Small intestine (tissue), 16 donors: ENCODE measurements at places on chromosomes 12 and 14.
A peak's percentile ranks its signal among the peaks of the same experiment; 100 is the strongest.

- DNase-seq = no peak
Observed at GRCh38 chr12:58774731-58775130, 145.6 kb downstream of the LRIG3 start.

DNA sequence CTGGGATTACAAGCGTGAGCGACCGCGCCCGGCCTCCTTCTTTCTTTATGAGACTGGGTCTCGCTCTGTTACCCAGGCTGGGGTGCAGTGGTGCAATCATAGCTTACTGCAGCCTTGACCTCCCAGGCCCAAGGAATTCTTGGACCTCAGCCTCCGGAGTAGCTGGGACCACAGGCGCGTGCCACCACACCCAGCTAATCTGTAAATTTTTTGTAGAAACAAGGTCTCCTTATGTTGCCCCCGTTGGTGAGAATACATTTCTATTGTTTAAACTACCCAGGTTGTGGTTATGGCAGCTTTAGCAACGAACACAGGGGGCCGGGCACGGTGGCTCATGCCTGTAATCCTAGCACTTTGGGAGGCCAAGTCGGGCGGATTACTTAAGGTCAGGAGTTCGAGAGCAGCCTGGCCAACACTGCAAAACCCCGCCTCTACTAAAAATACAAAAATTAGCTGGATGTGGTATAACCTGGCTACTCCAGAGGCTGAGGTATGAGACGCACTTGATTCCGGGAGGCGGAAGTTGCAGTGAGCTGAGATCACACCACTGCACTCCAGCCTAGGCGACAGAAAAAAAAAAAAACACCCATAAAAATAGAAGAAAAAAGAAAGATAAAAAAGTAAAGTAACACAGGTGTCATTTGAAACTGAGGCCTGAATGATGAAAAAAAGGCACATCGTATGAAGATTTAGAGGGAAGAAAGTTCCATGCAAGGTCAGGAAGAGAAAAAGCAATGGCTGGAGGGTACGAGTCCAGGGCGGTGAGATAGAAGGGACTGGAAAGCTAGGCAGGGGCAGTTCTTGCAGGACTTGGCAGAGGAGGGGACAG is 977 bp upstream of the TMEM120B start:
- no peak for DNase-seq

DNA sequence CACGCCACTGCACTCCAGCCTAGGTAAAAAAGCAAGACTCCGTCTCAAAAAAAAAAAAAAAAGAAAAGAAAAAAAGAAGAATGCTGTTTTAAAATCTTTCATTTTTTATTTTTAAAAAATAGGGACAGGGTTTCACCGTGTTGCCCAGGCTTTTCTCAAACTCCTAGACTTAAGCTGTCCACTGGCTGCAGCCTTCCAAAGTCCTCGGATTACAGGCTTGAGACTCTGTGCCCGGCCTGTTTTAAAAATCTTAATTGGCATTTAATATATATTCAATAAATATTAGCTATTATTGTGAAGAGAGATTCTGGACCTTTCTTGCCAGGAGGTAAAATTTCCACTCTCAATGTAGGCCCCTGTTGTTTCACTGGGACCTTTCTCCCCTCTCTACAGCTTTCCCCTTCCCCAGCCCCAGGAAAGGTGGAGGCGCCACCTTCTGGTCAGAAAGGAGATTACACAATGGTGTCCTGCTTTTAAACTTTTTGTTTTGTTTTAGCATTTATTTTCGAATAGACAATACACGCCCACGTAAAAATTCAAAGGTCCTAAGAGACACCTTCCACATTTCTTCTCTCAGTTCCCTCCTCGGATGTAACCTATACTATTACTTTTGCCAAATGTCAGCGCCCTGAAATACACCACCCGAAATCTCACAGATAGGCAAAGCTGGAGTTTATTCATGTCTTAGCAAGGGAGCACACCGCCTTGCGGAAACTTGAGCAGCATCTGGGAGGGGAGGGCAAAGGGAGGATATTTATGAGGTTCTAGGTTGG is 23.8 kb upstream of the PHC1 start:
- peak; percentile 75 for DNase-seq

DNA sequence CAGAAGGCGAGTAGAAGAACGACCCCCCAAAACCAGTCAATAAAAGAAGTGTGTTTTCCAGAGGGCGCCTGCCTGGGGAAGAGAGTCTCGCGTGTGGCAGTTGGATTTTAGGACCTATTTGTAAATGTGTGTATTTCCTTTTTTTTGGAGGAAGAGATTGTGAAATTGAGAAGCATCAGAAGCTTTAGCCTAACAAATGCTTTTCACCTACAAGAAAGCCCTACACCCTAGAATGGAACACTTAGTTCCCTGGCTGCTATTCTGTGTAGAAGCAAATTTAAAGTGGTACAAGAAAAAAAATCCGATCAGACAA is 1.3 kb downstream of the RCOR1 start:
- no peak for DNase-seq

- DNase-seq = no peak
Observed at GRCh38 chr12:26488351-26488750, 293.0 kb downstream of the SSPN start.

DNA sequence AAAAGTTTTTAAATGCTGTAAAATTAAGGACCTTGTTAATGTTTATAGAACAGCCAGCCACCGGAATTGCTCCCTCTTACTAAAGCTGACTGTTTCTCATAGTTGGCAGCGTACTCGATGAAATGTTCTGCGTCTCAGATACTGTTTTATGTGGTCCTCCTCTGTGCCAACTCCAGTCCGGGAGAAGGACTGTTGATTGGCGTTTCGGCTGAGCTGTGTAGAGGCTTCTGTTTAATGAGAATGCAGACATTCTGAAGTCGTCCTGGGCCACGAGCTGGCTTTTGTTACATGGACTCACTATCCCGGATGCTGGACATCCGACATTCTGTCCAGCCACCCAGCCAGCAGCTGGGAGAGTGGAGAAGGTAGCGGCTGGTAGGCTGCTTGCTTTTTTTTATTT is 75.4 kb downstream of the WDR20 start:
- no peak for DNase-seq

DNA sequence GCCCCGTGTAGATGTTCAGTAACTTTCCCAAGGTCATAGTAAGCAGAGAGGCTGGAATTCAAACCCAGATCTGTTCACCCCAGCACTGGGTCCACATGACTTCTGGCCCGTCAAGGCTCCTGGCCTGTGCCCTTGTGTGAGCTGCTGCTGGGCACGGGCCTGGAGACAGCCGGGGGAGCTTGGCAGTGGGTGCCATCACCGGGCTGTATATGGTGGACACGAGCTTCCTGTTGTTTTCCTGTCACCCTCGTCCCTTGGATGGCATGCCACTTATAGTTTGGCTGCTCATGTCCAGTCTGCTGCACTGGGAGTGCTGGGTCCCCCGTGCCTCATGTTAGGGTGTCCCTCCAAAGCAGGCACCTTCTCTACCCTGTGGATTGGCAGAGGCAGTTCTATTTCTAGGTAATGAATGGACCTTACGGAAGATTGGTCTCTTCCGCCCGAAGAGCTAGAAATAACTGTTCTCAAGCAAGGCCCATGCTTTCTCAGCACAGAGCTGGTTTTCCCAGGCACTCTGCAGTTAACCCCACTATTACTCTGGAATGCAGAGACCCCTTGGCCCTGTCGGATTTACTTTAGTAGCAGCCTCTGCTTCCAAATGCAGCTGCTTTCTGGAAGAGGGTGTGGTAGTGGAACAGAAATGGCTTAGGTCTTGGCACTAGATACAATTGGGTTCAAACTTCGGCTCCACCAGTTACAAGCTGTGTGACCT is 44.3 kb downstream of the ELK3 start:
- DNase-seq = no peak

- DNase-seq = no peak
Observed at GRCh38 chr14:37124614-37125013, 47.8 kb downstream of the SLC25A21 start.

- DNase-seq = no peak
Observed at GRCh38 chr14:94548131-94548998, 12.9 kb upstream of the SERPINA4 start.

GRCh38 chr12:5243014-5243413 is 188.9 kb upstream of the NTF3 start:
- no peak for DNase-seq

DNA sequence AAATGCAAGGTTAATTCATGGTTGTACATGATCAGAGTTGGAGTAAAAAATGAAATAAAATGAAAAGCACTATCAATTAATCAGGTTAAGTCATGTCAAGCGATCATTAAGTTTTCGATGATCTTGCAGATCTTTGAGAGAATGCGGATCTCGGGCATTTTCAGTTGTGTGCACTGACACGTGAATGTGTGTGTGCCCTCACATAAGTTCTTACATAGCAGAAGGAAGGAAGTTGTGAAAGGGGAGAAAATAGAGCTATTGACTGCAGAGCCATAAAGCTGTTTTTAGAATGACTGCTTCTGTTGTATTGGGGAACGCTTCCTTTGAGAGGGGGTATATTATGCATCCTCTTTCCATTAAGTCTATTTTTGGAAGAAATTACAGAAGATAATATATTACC is 101.3 kb downstream of the HMGA2 start:
- DNase-seq = peak; percentile 24

- DNase-seq = peak; percentile 78
Observed at GRCh38 chr12:96061864-96062453, 26.6 kb upstream of the LTA4H start.

GRCh38 chr12:130163461-130164215 is 1.4 kb downstream of the FZD10 start:
- DNase-seq = peak; percentile 6

DNA sequence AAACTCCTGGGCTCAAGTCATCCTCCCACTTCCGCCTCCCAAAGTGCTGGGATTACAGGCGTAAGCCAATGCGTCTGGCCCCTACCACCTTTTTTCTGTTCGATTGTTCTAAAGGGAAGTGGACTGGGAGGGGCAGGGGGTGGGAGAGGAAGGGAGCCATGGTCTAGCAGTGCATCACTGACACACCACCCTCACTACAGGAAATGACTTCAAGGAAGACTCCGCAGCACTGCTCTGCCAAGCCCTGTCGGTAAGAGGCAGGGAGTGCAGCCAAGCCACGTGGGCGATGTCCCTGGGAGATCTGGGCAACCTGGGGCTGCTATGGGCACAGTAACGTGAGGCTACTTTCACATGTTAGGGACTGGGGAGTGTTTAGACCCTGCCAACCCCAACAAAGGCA is 18.0 kb downstream of the LRRC74A start:
- DNase-seq = no peak

GRCh38 chr12:128755566-128755965 is 68.2 kb downstream of the SLC15A4 start:
- peak; percentile 4 for DNase-seq

GRCh38 chr12:12938541-12938940 is 13.4 kb downstream of the GPRC5D start:
- no peak for DNase-seq
